ENCODE measurements at places on chromosomes 3 and 15.

DNA sequence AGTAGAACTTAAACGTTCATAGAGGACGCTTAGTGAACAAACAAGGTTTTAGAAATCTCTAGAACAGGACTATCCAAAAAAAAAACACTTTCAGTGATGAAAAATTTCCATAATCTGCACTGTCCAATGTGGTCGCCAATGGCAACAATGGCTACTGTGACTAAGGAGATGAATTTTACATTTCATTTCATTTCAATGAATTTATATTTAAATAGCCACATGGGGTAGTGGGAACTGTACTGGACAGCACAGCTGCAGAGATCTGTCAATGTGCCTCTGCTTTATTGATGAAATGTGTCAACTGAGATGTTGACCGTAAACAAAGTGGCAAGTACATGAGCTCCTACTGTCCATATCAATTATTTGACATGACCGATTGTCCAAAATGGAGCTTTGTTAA, 222.5 kb downstream of the MAGI1 start:
- no peak overlapping the region for H3K4me3 ChIP-seq
- H3K4me1 ChIP-seq = peaks cover 6% of the 10 kb centered on the region
- no peaks in the 10 kb centered on the region for H3K36me3 ChIP-seq
- DNase-seq = no peak
- no peaks in the 10 kb centered on the region for H3K27me3 ChIP-seq

DNA sequence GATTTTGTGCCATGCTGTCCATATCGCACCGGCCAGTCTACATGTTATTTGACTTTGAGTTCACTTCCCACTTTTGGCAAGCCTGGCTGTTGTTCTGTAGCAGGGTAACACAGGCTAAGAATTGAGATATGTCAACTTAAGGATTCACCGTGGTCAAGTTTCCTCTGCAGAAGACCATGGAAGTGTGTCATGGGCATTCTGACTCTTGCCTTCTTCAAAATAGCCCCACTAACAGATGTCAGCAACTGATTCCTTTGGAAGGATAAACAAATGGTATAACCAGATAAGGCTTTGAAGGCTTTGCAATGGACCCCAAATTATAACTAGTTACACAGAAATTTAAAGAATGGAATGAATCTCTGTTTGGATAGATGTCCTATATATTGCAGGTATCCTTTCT, 20.1 kb upstream of the CD47 start:
- no peak overlapping the region for H3K27ac ChIP-seq
- peaks cover 3% of the 10 kb centered on the region for H3K27me3 ChIP-seq
- no peaks in the 10 kb centered on the region for H3K36me3 ChIP-seq
- DNase-seq = no peak
- peaks cover 24% of the 10 kb centered on the region for H3K4me1 ChIP-seq
- no peak overlapping the region for H3K4me3 ChIP-seq

DNA sequence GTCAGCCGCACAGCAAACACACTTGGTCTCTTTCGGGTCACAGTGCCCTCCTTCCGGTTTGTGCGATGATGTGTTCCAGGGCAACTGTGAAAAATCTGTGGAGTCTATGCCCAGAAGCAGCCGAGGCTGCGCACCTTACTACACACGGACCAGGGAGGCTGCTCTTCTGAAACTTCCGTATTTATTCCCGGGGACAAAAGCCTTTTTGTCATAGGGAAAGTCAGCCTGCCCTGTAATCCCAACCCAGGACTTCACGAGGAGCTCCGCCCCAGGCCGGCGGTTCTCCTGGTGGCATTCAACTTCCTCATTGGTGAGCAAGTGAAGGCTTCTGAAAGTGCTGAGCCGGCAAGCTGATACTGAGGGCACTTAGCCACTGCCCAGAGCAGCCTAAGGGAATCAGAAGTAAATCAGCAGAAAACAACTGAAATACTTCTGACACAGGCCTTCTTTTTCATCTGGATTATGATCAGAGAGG, 126.5 kb downstream of the FMN1 start:
- H3K27me3 ChIP-seq = peaks cover 2% of the 10 kb centered on the region
- H3K36me3 ChIP-seq = no peaks in the 10 kb centered on the region
- no peak for DNase-seq
- no peak overlapping the region for H3K4me3 ChIP-seq
- no peak overlapping the region for H3K27ac ChIP-seq

DNA sequence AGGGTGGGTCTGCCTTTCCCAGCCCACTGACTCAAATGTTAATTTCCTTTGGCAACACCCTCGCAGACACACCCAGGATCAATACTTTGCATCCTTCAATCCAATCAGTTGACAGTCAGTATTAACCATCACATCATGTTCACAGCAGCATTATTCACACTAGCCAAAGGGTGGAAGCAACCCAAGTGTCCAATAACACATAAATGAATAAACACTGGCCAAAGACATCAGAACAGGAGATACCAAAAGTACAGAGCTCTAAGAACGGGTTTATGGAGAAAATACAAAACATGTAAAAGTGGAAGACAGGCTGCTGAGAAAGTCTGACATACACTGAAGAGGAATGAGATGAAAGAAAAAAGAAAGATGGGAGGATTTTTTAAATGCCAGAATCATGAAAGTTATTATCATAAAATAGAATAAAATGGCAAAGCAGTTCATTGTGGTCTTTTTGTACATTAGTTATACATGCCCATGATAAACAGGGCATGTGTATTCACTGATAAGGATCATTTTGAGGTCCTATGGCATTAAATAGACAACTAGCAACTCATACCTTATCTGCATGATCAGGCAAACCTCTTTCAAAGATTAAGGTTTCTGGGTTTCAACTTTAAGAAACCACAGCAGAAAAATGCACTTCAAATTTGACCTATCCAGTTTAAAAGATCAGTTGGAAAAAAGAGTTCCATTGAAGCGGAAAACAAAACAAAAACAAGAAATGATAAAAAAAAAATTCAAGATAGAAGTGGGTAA, 22.9 kb downstream of the DNAAF4 start:
- peaks cover 1% of the 10 kb centered on the region for H3K27me3 ChIP-seq
- DNase-seq = no peak
- H3K36me3 ChIP-seq = peaks cover 37% of the 10 kb centered on the region
- no peak overlapping the region for H3K4me3 ChIP-seq
- H3K27ac ChIP-seq = no peak overlapping the region

DNA sequence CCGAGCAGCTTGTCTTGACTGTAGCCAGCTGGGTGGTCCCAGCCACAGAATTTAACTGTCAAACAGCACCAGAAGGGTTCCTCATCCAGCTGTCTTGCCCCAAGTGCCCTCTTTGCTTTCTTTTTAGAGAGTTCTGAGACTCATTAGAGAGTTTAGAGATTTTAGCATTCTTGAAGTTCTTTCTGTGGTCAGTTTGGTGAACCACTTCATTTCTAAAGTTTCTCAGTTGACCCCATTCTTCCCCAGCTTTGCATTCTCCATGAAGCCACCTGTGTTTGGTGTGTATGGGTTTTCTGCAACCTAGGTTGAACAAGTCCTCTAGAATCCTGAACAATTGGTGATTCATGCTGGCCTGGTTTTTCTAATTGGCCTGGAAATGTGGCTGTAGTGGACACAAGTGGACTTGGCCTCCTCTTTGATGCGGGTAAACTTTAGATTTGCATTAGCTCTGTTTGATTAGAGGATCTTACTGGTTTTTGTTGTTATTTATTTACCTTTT, 33.7 kb downstream of the FLNB start:
- no peak for DNase-seq
- peaks cover 53% of the 10 kb centered on the region for H3K4me1 ChIP-seq
- peak overlapping the region; percentile 67 for H3K27ac ChIP-seq
- H3K36me3 ChIP-seq = peaks cover 9% of the 10 kb centered on the region

- no peak for DNase-seq
- peaks cover 11% of the 10 kb centered on the region for H3K4me1 ChIP-seq
- no peak overlapping the region for H3K4me3 ChIP-seq
- H3K27me3 ChIP-seq = no peaks in the 10 kb centered on the region
- no peaks in the 10 kb centered on the region for H3K36me3 ChIP-seq
Measured at GRCh38 chr15:66593219-66593780, 27.5 kb upstream of the LCTL start.

Measured in endothelial cell (in vitro differentiated cells).